ENCODE measurements at places on chromosomes 16 and 17.

GRCh38 chr16:85354686-85355514 is 242.6 kb upstream of the CIBAR2 start:
- no peak for DNase-seq

GRCh38 chr16:61871837-61872777 is 164.1 kb downstream of the CDH8 start:
- DNase-seq, result no peak

- no peak for DNase-seq
Observed at GRCh38 chr17:2043785-2044184, 2.0 kb downstream of the OVCA2 start.

DNA sequence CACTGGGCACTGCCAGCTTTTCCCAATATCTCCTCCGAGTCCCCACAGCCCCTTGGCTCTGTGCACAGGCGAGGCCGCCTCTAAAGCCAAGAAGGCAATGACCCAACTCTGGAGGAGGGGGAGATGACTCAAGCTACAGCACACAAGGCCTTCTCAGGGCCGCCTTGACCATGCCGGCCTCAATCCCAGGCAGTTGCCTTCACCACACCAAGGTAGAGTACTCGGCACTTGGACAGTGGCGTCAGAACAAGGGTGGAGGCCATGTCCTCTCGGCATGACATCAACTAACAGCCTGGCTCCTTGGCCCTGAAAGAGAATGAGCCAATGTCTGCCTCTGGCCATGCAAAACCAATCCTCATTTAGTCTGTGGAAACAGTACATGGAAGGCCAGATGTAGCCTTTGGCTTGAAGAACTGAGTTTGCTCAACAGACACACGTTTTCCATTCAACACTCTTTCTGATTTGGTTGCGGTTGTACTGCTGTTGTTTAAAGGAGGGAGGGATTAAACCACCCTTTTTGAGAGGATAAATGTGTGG is 139.6 kb downstream of the XYLT1 start:
- DNase-seq, result no peak

- DNase-seq, result peak; percentile 84
Observed at GRCh38 chr17:47733047-47733673, at the start of gene TBX21. TBX21 (plus strand) TSS chr17:47733236; CDS start chr17:47733455, 219 bp downstream.

GRCh38 chr17:57910462-57911420 is 44.5 kb downstream of the CUEDC1 start:
- DNase-seq, result no peak
